ENCODE measurements at places on chromosomes 1 and 21.

GRCh38 chr1:5883129-5884048, 108.8 kb downstream of the NPHP4 start:
- no peak for DNase-seq

- no peak for DNase-seq
Measured at GRCh38 chr1:201597551-201598230, 58.8 kb downstream of the NAV1 start.

- no peak for DNase-seq
Measured at GRCh38 chr1:98203466-98203865, 282.6 kb upstream of the DPYD start.

GRCh38 chr1:197464044-197464443, 196.0 kb downstream of the CRB1 start:
- DNase-seq = no peak

DNA sequence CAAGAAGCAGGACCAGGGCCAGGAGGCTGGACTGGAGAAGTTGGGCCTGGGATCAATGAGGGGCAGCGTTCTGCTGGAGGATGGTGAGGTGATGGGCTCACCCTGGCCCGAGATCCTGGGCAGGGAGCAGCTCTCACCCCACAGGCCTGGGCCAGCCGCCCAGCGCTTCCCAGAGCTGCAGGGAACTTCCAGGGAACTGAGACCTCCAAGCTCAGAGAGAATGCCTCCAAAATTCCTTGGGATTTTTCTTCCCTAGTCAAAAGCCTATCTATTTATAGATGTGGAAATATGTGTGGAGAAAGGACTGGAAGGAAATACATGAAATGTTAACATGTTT, 121.2 kb downstream of the SPSB1 start:
- DNase-seq = no peak

DNA sequence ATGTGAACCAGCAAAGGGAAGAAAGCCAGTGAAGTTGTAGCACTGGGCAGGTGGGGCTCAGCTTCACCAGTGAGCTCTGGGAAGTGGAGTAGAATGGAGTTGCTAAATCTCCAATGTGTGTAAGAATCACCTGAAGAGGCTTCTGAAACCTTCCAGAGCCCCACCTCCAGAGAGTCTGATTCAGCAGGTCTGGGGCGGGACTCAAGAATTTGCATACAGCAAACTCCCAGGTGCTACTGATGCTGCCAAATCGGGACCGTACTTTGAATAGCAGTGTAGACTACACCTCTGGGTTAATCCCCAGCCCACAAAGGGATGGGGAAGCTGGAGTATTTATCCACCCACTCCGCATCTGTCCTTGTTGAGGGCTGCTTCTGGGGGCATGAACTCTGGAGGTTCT, 154.3 kb downstream of the IGSF21 start:
- no peak for DNase-seq

DNA sequence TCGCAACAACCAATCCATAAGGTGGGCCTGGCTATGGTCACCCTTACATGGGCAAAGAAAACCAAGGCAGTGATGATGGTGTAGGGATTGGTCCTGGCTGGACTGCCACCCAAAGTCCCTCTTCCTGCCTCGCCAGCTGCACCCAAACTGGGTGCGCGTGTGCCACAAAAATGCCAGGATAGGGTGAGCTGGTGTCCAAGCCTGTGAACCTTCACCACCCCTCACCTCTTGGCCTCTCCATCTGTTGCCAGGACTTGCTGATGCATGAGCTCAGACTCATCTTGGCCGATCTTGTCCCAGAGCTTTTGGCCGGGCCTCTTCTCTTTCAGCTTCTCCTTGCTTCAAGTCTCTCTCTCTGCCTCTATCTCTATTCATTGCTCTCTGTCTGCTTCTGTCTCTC, 41.8 kb downstream of the FOXD2 start:
- DNase-seq = no peak

- peak; percentile 2 for DNase-seq
Measured at GRCh38 chr1:98221923-98222322, 301.1 kb upstream of the DPYD start.

Data from hematopoietic multipotent progenitor cell treated with erythropoietin and hydrocortisone succinate and interleukin-3 and kit ligand, for 15 days (in vitro differentiated cells).